Fibroblast of skin of left biceps (primary cell): ENCODE measurements at places on chromosomes 16 and 17.

- peak; percentile 1 for DNase-seq
These were observed 5.8 kb downstream of the DHX38 start for GRCh38 chr16:72099377-72099818.

DNA sequence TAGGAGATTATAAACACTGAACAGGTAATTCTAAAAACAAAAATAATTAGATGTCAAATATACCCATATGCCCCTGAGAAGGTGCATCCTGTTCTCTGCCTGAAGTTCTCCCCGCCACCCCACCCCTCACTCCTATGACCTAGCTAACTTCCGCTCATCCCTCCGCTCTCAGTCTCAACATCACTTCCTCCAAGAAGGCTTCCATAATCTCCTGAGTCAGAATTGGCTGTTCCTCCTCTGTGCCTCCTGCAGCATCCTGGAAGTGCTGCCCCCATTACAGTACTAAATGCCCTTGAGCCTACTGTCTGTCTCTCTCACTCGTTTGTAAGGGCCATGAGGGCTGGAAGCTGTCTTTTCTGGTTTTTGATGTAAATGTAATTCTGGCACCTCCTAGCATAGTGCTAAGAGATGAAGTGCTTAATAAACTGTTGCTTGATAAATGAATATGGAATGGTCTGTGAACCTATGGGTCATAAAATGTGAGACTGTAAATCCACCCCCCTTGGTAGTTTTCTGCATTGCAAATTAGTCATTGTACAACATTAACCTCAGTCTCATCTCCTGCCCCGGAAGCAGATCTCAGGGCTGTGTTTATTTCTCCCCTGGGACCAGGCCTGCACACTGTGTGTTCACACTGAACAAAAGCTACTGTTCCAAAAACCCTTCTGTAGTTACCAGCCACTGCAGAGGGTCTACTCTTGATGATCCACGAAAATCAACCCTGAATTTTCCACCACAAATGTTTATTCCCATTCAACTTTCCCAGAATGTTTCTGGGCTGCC is 3.9 kb upstream of the MYO1D start:
- no peak for DNase-seq

- no peak for DNase-seq
These were observed 5.6 kb upstream of the PGS1 start for GRCh38 chr17:78372841-78373240.

- DNase-seq = no peak
These were observed 152.6 kb downstream of the PRKCA start for GRCh38 chr17:66455060-66455459.

DNA sequence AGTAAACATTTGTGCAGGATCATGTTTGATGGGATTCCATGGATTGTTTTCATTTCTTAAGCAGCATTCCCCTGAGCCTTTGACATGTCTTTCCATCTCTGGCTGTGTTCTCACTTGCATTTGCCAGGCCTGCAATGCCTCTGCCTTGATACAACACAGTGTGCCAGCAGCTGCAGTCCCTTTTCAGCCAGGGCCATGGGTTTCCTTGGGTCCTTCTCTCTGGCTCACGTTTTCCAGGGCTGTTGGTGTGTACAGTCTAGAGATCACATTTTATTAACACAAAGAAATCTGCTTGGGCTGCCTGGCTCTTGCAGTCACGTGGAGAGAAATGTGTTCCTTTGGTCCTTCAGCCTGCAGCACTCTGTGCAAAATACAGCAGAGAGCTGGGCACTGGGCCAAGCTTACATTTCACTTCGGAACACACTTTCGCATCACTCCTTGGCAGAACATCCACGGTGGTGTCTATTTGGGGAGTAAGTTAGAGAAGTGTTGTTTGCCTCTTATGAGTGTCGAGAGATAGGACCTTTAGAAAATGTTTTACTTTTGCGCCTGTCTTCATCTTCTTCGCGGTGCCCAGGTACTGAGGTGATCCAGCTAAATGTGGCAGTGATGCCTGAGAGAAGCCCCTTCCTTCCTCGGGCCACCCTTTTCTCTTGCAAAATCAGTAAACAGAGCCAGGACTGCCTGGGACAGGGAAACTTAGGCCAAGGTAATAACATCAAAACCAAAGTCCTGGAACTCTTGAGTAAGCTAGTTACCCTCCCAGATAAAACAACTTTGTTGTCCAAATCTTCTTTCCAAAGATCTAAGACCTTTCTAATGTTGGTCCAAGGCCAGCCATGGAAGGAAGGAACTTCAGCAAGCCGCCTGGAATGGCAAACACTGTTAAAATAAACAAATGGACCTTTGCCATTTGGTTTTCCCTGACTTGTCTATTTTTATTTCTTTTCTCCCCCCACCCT is 20.9 kb downstream of the HLF start:
- no peak for DNase-seq
